ENCODE measurements at places on chromosomes 5 and 9.

DNA sequence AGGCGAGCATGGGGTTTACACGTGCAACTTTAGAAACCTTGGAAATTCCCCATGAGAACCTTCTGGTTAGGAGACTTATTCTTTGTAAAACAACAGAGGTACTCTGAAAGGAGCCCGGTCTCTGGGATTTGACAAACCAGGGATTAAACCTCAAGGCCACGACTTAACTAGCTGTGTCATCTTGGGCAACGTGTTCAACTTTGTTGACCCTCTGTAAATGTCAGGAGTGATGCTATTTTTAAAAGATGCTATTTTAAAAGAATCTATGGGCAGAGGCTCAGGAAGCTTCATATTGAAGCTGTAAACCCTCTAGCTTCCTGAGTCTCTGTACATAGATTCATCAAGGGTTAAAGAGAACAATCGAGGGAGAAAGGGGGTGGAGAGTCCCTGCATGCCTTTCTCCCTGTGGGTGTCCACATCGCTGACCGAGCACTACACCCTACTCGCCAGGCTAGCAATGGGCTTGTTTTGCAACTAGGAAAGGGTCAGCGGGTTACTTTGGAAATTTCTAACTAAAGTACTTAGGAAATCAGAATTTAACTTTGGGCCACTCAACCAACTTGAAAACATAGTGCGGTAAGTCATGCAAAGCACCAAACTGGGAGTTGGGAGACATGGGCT lies 2.1 kb downstream of the SLC36A2 start:
- DNase-seq, result no peak

DNA sequence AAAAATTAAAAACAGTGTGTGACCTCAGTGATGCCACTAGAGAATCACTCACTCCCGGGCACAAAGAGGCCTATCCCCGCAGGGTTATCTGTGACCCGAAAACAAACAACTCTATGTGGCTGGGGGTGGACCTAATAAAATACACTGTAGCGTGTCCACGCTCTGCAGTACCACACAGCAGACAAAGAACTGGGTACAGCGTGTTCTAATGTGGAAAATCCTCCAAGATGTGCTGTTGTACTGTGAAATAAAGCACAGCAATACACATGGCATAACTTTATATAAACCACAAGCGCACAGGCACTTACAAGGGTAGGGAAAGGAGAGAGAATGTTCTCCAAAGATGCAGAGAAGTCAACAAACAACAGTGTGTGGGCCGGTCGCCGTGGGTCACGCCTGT lies 8.1 kb upstream of the SLC34A1 start:
- no peak for DNase-seq

GRCh38 chr9:35518225-35518821 lies 28.4 kb downstream of the RUSC2 start:
- no peak for DNase-seq

DNA sequence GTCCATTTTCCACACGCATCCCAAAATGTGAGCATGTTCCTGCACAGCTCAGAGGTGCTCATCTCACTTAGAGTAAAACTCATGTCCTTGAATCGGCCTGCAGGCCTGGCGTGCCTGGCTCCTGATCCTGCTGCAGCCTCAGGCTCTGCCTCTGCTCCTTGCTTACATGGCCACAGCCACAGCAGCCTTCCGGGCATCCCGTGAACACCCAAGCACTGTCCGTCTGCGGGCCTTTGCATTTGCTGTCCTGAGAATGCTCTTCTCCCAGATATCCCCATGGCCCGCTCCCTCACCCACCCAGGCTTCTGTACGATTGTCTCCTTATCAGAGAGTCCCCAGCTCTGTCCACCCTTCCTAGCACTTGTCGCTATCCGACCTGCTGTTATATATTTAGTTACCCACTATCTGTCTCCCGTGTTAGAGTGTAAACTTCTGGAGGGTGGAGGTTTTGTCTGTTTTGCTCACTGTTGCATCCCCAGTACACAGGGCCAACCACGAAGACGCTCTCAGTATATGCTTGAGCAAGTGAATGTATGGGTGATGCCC lies 21.9 kb downstream of the FGF18 start:
- DNase-seq, result no peak

- DNase-seq, result peak; percentile 78
These were observed 232.1 kb downstream of the MAN2A1 start for GRCh38 chr5:109921735-109922380.
